Airway epithelial cell (primary cell): ENCODE measurements at places on chromosomes 1 and 21. TPM values are rescaled to one million over a fixed set of nuclear protein-coding genes. Genes with fewer than 3 reads are reported as not detected.

The CELA2A gene
- total RNA-seq = not detected in 2 replicates

The CRTC2 gene
- total RNA-seq = 11.1 and 15.9 TPM in 2 replicates

The AMY1B gene
- not detected in 2 replicates for total RNA-seq

The PRELP gene
- total RNA-seq = not detected in 2 replicates

The CFH gene
- total RNA-seq = 30.1 and 33.3 TPM in 2 replicates

The FAM110D gene
- not detected in 2 replicates for total RNA-seq

The TRIM33 gene
- 19.4 and 20.4 TPM in 2 replicates for total RNA-seq

The KRTAP6-2 gene
- not detected in 2 replicates for total RNA-seq

The ITLN2 gene
- not detected in 2 replicates for total RNA-seq

The SGIP1 gene
- total RNA-seq = 0.71 and 5.2 TPM in 2 replicates

The THEM5 gene
- total RNA-seq = 0.99 and 2.3 TPM in 2 replicates

The OR2L3 gene
- not detected in 2 replicates for total RNA-seq

The ACBD3 gene
- 35.5 and 42.1 TPM in 2 replicates for total RNA-seq
